ENCODE measurements at places on chromosomes 3 and 15.

- DNase-seq: no peak
Observed at GRCh38 chr3:22951910-22952309, 251.2 kb upstream of the UBE2E2 start.

DNA sequence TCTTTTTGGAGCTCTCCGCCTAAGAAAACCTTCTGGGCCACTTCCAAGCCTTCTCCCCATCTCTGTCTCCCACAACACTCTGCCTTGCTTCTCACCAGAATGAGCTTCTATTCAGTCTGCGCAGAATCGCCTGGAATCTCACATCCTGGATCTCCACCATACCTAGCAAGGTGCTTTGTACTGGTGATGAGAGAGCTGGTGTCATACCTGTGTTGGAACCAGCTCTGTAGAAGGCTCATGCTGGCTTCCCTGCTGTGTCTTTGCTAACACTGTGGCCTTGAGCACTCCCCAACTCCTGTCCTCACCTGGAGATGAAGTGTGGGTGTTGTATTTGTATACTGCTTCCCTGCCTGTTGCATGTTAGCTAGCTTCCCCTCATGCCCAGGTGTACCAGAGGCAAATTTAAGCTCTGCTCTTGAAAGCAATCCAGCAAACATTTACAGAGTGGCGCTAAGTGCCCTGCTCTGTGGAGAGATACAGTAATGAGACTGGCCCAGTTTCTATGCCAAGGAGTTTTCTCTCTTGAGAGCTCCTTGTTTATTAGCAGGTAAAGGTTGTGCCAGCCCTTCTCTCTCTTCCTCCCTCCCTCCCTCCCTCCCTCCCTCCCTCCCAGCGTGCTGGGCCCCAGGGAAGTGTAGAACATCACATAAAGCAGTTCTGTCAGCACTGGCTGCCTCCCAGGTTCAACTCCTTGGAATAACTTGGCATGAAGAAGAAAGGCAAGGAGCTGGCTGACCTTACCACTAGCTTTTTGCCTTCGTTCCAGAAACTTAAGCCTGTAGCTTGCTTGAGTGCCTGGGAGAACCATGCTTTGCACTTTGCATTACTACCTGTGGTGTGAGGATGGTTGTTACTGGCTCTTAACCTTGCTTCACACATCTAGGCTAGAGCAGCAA lies 54.9 kb downstream of the TRIM71 start:
- DNase-seq: no peak

GRCh38 chr3:71144525-71145253 lies 438.8 kb downstream of the FOXP1 start:
- DNase-seq: no peak

DNA sequence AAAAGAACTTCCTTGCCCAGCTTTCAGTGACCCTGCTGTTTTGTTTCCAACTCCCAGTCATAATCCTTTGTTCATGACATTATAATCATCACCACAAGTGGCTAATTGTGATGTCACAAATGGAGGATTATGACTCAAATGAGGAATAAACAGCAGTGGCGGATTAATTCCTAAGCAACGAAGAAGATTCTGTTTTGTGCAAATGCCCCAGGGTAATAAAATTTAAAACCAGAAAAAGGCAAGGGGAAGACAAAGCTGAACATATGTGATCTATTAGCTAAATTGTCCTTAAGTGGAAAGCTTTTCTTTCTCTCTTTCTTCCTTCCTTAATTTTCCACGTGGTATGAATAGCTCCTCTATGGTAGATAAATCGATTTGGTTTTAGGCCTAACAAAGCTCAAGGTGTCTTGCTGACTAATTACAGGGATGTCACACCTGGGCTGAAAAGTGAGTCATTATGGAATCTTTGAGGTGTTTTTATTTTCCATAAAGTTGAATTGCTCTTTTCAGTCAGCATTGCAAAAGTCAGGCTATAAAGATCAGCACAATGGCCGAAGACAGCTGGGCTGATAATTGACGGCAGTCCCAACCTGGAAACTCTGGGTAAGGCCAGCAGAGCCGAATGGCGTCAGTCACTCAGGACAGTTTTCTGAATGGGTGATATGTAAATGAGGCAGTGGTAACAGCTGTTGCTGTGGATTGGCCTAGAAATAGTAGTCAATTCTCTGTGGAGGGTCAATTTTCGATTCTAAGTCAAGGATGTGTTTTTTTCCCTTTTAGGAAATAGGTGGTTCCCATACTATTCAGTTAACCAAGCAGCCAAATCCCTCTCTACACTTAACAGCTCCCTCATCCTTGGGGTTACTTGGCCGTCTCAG lies 121.5 kb downstream of the PTPRG start:
- DNase-seq: no peak

- no peak for DNase-seq
Observed at GRCh38 chr3:94716326-94717018, 653.6 kb downstream of the NSUN3 start.

All from CD4-positive, alpha-beta T cell treated with Interleukin-6 at 100 ng/mL for 8 hours (primary cell).